MG63 (cell line): ENCODE measurements at places on chromosomes 3 and 15. TPM values are rescaled to one million over a fixed set of nuclear protein-coding genes. Genes with fewer than 3 reads are reported as not detected.

DNA sequence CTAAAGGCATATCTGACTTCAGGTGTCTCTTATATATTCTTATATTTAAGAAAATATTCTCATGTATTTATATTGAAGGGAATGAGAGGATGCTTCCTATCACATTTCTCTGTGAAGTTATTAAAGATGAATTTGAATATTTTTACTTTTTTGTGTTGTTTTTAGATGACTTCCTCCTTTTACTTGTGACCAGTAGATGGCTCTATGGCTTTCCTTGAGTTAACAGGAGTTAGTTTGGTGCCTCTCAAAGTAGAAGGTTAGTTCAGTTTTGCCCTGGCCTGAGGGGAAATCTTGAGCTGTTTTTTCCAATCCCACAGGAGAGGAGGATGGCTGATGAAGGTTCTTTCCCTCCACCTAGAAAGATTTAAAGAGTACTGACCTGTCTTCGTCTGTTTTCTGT is 80.7 kb downstream of the SQOR start:
- DNase-seq = no peak

The TRH gene
- not detected in 2 replicates for total RNA-seq

The FSTL1 gene
- total RNA-seq = 642 and 656 TPM in 2 replicates

The CYP8B1 gene
- total RNA-seq = not detected in 2 replicates

DNA sequence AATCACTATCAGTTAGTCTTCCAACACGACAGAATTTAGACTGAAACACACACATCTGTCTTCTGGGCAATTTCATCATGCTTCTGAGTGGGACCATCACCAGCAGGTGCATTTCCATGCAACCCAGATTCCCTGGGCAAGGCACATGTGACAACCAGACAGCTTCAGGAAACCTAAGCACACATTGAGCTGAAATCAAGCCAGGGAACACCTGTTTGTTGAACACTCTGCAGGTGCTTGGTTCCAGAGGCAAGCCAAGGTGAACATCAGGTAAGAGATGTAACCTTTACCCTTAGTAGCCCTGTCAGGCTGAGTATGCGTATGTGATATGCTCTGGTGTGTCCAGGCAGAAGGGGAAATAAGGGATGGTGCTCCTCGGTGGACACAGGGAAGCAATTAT is 3.3 kb upstream of the PSMD2 start:
- no peak for DNase-seq
